Activated CD4-positive, alpha-beta T cell treated with anti-CD3 and anti-CD28 coated beads for 4 hours (primary cell): ENCODE measurements at places on chromosomes 4 and X.

- no peak for DNase-seq
Measured at GRCh38 chr4:145734576-145735346, 54.8 kb downstream of the C4orf51 start.

- DNase-seq = peak; percentile 20
Measured at GRCh38 chr4:184280591-184281071, 63.0 kb upstream of the ENPP6 start.

GRCh38 chrX:130055103-130055502 lies 55.2 kb downstream of the ELF4 start:
- DNase-seq = no peak

DNA sequence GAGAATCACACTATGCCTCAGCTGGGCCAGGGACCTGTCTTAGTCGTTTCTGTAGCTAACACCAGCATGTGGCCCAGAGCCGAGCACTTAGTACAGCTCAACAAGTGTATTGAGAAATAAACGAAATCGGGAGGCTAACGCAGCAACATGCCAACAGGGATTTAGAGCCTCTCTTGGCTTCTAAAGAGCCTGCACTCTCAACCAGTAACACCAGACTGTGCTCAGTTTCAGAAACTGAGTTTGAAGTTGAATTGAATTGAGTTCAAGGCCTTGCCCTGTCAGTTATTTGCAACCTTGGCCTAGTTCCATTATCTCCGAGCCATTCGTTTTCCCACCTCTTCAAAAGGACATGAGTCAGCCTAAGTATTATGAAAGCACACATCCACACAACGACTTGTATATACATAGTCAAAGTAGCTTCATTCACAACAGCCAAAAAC lies 71.3 kb upstream of the LDB2 start:
- no peak for DNase-seq

DNA sequence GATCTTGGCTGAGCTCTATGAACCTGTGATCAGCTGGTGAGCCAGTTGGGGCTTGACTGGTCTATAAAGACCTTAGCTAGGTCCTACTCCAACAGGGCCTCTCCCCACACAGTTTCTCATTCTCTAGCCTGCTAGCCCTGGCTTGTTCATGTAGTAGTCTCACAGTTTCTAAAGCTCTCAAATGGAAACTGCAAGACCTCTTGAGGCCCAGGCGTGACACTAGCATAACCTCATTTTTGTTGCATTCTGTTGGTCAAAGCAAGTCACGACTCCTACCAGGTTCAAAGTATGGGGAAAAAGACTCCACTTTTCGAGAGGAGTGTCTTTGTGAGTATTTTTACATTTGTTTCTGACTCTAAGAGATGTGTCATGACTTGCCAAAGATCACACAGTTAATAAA lies 50.9 kb downstream of the CEP44 start:
- no peak for DNase-seq

- no peak for DNase-seq
Measured at GRCh38 chr4:114217150-114217817, 237.8 kb upstream of the ARSJ start.

GRCh38 chrX:70046978-70047377 lies 2.8 kb downstream of the AWAT2 start:
- no peak for DNase-seq

DNA sequence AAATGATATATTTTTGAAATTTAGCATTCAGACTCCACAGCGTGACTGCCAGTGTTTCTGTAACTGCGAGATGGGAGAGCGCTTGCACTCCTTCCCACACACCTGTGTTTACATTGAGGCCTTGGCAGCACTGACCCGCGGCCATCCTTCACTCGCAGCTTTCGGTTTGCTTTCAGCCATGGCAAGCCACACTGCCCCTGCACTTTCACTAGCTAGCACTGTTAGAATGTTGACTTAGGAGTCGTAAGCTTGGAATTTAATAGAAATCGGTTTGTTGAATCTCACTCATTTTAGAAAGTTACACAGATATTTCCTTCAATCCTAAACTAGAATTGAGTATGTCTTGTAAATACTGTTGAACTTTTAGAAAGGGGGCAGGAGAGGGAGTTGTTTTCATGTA lies 136.2 kb downstream of the CFAP299 start:
- no peak for DNase-seq

DNA sequence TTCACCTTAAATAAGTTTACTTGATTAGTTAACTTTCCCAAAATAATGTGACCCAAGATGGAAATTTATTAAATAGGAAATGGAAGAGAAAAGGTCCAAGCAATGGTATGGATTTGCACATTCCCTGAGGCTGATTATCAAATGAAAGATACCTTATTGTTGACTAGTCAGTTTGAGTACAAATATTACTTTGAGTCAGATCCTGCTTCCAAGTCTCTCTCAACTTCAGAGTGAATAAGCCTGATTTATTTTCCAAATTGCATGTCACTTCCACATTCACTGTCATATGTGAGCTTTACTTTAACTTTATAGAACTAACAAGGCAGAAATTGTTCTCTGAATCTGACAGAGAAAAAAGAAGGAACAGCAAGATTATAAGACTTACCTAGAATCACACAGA lies 520.8 kb downstream of the RAB28 start:
- DNase-seq = no peak

DNA sequence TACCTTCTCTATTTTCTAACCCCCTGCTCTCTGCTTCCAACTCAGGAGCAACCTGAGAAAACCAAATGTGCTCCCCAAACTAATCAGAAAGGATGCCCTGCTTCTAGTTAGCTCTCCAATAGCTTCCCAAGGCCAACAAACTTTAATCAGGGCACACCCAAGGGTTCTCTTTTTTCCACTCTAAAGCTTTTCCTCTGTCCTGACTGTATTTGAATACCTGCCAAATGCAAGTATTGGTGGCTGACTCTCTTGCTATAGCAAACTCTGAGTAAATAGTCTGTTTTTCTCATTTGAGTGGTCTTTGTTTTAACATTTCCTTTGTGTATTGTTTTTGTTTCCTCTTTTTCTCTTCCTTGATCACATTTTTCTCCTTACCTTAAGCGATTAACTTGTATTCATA lies 52.5 kb downstream of the GBA3 start:
- no peak for DNase-seq

DNA sequence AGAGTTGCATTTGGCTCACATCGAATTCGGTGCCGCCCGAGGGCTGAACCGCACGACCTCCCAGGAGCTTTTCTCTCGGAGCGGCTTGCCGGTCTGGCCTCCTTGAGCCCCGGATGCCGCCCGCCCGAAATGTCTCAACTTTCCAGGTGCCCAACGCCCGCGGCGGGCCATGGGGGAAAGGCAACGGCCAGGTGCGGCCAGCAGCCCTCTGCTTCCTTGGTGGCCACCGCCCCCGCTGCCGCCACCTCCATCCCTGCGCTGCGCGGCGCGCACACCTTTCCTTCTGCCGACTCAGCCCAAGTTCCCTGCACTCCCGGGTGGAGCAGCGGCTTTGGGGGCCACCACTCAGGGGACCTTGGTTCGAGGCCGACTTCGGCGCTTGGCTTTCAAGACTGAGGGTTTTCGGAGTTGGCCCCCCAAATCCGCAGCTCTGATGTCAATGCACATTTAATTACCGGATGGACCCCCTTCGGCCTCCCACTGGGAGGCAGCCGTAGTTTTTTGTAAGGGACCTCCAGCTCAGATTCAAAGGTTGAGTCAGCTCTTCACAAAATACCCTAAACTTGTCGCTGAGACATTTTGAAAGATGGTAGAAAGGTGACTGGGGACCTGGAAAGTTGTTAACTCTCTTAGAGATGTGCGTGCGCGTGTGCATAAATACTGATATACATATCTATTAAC lies 1.1 kb downstream of the AFF2 start:
- DNase-seq = no peak

DNA sequence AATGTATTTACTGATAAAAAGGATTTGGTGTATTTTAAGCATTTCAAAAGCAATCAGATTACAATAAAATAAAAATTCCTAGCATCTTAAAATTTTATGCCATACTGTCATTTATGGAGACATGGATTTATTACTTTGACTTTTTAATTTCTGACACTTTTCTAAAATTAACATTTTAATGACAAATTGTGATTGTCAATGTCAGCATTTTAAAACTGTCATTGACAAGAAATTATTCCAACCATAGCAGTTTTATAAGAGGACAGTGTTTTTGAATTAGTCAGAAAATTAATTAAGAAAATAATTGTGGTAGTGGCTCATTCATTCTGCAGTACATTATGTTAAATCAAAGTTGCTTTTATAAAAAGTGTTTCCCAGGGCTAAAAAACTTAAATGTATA lies 1954.4 kb downstream of the ARAP2 start:
- no peak for DNase-seq

GRCh38 chrX:152632445-152633097 lies 5.1 kb upstream of the GABRQ start:
- DNase-seq = no peak

GRCh38 chr4:88398381-88398780 lies 19.7 kb downstream of the HERC6 start:
- no peak for DNase-seq

GRCh38 chr4:133150486-133151340 lies 1.6 kb downstream of the PCDH10 start:
- no peak for DNase-seq

DNA sequence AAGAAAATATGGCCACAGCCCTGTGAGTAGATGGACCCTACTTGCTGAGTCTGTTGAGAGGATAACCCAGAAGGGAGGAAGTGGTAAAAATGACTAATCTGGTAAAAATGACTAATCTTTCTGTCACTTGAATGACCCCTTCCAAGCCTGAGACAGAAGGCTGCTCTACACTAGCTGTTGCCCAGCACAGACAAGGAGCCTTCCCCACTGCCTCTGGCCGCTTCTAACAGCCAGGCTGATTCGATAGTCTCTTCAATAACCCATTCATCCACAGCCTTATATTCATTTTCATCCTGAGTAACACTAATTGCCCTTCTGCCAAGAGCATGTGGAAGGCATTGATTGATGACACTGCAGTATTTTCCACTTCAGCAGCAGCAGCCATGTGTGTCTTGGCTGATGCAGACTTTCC lies 18.4 kb downstream of the MAGEB17 start:
- no peak for DNase-seq

DNA sequence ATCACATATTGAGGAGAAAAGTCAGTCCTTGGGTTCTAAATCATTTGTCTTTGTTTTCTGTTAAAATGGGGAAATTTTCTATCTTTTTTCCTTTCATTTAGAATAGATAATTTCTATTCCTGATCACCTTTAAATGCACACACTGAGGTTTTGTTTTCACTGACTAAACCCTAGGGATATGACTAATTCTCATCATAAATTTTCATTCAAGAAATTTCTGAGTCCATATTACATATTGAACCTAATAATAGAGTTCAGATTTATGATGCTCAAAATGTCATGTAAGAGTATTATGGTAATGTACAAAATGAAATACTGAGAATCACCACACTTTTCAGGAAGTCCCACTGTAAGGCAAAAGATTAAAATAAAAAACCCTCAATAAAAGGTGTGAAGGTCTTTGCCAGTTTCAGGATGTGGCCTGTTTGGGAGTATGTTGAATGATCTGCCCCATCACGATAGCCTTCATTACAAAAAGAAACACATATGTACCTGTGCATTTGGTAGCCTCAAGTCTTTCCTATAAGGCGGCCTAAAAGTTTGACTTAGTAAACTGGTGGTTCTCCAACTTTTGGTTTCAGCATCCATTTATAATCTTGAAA lies 49.4 kb downstream of the LEF1 start:
- DNase-seq = no peak

GRCh38 chr4:142530728-142531127 lies 315.4 kb downstream of the INPP4B start:
- no peak for DNase-seq

DNA sequence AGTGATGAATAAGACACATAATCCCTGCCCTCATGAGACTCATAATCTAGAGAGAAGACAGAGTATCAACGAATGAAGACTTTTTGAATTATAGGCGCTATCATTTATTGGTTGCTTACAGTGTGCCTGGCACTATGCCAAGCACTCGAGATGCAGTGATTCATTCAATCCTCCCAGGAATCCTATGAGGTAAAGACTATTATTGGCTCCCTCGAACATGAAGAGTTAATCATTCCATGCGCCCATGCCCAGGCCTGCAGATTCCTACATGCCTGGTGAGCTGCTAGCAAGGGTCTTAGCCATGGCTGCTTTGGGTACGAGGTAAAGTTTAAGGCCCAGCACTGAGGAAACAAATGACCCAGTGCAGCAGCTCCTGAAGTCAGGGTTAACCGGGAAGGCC lies 47.0 kb downstream of the TEX13B start:
- DNase-seq = no peak

DNA sequence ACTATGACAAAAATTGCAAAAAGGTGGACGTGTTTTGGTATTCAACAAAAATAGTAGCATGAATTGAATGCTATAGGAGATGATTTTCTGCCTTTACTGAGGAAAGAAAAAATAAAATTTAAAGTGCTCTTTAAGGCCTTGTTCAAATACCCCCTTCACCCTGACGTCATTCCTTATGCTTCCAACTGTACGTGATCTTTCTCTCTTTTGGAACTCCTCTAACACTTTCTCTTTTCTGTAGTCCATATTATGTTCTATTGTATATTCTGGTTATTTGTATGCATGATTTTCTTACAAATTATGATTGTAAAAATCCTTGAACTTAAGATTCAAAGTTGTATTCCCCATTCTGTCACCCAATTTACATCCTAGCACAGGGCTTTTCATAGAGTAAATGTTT lies 100.5 kb downstream of the POU4F2 start:
- no peak for DNase-seq

- peak; percentile 43 for DNase-seq
Measured at GRCh38 chr4:2537011-2537830, 774 bp downstream of the FAM193A start.

DNA sequence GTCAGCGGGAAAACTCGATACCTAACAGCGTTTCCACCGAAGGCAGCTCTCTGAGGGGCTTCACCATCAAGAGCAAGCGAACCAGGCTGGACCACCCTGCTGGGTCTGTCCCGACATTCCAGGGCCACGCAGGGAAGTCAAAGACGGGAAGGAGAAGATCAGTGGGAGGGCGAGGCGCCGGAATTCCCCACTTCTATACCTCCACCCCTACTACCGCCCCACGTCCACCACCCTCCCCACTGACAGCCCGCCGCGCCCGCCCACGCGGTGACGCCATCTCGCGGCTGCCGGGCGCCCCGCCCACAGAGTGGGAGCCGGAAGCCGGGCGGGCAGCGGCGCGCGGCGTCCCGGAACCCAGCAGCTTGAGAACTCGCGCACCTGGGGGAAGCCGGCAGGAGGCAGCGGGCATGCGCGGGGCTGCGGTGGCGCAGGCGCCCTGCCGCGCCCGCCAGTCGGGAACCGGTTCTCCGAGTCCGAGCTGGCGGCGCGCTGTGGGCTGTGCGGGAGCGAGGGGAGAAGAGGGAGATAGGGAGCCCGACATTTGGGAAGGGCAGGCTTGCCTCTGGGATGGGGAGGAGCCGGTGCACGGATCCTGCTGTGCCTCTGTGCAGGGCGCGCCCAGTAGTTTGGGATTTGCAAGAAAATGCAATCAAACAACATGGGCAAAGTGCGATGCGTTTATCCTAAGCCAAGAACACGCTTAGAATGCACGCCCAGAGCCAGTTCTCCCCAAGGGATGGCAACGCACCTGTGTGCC lies 3.2 kb upstream of the STIM2 start:
- DNase-seq = peak; percentile 94
